ENCODE measurements at places on chromosomes 11 and 22.

DNA sequence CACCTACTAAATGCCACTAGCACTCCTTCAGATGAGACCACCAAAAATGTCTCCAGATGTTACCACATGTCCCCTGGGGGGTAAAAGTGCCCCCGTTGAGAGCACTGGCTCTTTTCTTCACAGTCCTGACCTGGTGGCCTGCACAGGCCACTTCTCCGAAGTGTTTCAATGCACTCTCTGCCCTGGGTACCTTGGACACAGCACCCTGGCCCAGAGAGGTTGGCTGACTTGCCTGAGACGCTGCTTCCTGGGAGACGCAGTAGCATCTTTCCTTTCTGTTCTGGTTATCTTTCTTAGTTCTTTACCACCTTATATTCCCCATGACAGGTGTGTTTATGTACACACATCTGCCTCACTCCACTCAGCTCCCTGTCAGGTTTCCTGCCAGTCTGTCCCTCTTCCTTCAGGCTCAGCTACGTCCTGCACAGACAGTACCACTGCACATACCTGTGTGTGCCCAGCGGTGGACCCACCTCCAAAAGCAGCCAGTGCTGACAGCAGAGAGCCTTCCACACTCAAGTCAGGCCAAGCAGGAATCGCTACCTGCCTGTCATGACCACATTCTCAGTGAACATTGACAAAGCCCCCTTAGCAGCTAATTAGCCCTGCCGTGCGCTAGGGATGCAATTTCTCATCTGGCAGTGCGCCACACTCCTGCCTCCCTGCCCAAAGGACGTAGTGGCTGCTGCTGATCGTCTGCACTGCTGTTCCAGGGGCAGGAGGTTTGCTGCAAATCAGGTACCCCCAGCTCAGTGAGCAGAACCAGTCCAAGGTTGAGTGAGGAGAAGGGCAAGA, 39.0 kb downstream of the FAM83F start:
- no peak for DNase-seq

- DNase-seq = no peak
Measured at GRCh38 chr11:124090996-124091395, 24.3 kb upstream of the VWA5A start.

- DNase-seq = no peak
Measured at GRCh38 chr22:50227579-50228215, 17.1 kb downstream of the TUBGCP6 start.

GRCh38 chr11:121226415-121227263, 65.9 kb upstream of the SC5D start:
- no peak for DNase-seq

GRCh38 chr22:50521710-50522109, 3.7 kb downstream of the SCO2 start:
- no peak for DNase-seq

DNA sequence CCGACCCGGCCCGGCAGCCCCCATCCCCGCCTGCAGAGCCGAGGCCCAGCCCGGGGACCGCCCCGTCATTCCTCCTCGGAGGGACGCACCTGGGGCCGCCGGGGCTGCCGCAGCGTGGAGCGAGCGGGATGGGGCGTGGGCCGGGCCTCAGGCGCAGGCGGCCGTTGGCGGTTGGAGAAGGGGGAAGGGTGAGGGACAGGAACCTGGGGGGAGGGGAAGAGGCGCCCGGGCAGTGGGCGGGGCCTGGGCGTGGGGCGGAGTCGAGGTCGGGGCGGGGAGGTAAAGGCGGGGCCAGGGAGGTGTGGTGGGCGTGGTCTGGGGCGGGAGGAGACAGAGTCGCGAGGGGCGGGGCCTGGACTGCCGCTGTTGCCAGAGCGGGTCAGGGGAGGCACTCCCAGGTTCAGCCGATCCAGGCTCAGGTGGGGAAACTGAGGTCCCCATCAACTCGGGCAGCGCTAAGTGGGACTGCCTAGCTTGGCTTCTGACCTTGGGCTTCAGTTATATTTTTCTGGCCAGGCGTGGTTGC, at the start of gene TESMIN:
Gene TESMIN, minus strand, starts transcription at position 190 of the 526 bp plus-strand sequence. CDS start 860 bp downstream, outside the sequence.
- peak; percentile 57 for DNase-seq
